ENCODE measurements at places on chromosomes 4 and X.

DNA sequence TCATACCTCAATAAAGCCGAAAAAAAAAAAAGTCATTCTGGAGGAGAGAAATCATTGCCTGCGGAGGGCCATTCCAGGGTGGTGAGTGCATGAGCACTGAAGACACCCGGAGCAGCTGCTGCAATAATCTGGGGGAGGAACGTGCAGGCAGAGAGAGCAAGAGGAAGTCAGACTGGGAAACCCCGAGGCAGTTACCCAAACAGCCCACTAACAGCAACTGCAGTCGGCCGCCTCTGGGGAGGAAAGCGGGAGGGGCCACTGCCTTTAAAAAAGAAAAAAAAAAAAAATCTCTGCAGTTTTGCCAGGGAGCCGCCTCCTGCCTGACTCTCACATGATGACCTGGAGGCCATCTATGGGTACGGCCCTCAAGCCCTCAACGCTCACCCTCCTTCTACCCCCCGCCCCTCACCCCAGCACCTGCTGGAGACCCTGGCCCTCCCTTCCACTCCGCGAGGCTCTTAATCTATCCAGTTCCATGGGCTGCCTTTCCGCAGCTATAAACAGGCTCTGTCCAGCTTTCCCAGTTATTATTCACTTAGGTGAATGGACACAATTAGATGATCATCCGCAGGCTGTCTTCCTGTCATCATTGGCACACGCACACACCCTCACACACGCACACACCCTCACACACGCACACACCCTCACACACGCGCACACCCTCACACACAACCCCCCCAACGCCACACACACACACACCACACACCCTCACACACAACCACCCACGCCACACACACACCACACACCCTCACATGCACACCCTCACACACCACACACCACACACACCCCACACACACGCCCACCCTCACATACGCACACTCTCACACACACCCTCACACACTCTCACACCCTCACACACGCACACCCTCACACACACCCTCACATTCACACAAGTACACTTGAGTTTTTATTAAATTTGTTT lies 3.4 kb upstream of the AVPR2 start:
- DNase-seq = peak; percentile 81

DNA sequence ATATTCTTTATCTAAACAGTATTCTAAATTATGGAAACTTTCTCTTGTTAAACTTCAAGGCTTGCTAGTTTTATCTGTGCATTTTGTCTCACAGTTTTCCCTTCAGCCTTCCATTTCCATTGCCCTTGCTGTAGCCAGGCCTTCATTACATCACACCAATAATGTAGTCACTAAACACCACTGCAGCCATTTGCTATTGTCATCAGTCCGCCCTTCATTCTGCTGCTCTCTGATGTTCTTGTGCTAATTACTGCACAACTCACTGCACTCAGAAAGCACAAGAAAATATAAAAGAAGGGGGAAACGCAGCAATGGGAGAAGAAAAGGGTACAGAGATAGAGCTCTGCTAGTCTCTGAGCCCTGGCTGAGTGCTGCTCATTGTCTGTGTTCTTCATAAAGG lies 239.6 kb upstream of the FSTL5 start:
- DNase-seq = no peak

GRCh38 chr4:110487873-110488272 lies 11.9 kb downstream of the ENPEP start:
- no peak for DNase-seq

DNA sequence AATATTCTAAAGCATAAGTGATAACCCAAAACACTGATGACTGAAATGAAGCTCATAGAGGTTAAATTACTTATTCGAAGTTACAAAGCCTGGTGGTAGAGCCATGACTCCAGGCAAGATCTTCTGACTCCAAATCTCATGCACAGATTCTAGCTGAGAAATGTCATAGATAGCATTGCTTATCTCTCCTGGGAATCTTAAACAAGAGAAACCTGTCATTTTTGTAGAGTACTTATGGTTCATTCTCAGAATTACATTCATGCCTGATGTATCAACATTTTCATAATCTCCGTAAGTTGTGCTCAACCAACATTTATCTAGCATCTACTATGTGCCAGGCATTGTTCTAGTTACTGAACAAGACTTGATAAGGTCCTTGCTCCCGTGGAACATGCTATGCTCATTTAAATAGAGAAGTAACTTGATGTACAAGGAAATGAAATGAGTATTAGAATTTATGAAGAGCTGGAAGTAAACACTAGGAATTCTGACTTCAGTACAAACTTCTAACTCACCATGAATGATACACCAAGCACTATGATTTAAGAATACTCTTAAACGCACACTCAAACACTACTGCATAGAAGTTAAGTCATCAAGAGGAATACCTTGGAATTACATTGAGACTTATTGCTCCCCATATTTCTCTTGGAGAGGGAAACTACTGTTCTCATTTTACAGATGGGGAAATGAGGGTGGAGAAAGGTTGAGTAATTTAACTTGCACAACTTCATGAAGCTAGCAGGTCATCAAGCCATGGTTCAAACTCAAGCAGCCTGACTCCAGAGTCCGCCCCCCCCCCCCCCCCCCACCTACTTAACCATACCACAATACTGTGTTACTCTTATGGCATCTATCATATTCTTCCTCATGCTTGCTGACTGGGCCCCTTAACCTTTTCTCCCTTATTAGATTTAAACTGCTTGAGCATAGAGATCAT lies 45.4 kb downstream of the MBNL3 start:
- DNase-seq = no peak

Data from RWPE1 (cell line).